Mesenchymal stem cell (in vitro differentiated cells and primary cell): ENCODE measurements at places on chromosomes 1 and 21.
A peak's percentile ranks its signal among the peaks of the same experiment; 100 is the strongest.

GRCh38 chr1:15192916-15193550 is 39.5 kb downstream of the TMEM51 start:
- H3K4me1 ChIP-seq, result peaks cover 43% of the 10 kb centered on the region
- no peak overlapping the region for H3K4me3 ChIP-seq
- peaks cover 3% of the 10 kb centered on the region for H3K36me3 ChIP-seq
- no peak for DNase-seq
- H3K27ac ChIP-seq, result no peak overlapping the region
- no peaks in the 10 kb centered on the region for H3K27me3 ChIP-seq

- no peak overlapping the region for H3K27ac ChIP-seq
Observed at GRCh38 chr21:32348604-32349332, 44.0 kb downstream of the URB1 start.

DNA sequence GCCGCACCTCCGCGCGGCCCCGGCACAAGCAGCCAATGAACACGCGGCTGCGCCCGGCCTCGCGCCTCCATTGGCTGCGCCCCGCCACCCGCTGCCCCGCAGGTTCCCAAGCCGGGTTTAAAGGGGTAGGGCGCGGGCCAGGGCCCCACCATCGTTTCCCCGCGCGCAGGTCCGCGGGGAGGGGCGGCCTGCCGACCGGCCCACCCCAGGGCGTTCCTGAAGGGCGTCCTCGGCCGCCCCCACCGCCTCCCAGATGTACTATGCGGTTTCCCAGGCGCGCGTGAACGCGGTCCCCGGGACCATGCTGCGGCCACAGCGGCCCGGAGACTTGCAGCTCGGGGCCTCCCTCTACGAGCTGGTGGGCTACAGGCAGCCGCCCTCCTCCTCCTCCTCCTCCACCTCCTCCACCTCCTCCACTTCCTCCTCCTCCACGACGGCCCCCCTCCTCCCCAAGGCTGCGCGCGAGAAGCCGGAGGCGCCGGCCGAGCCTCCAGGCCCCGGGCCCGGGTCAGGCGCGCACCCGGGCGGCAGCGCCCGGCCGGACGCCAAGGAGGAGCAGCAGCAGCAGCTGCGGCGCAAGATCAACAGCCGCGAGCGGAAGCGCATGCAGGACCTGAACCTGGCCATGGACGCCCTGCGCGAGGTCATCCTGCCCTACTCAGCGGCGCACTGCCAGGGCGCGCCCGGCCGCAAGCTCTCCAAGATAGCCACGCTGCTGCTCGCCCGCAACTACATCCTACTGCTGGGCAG is at the start of gene OLIG1:
Gene OLIG1, plus strand, starts transcription at position 148 of the 750 bp plus-strand sequence. Its CDS starts 106 bp downstream, at position 254.
- peaks cover 22% of the 10 kb centered on the region for H3K4me1 ChIP-seq
- peak within 1 kb of the TSS; percentile 45 for H3K4me3 ChIP-seq
- H3K27ac ChIP-seq, result no peak within 1 kb of the TSS
- peak; percentile 19 for DNase-seq
- peaks cover 3% of the 10 kb centered on the region for H3K36me3 ChIP-seq

- no peaks in the 10 kb centered on the region for H3K27me3 ChIP-seq
- peaks cover 1% of the 10 kb centered on the region for H3K4me1 ChIP-seq
- no peak overlapping the region for H3K27ac ChIP-seq
- no peak for DNase-seq
- H3K4me3 ChIP-seq, result no peak overlapping the region
- no peaks in the 10 kb centered on the region for H3K36me3 ChIP-seq
Observed at GRCh38 chr1:50983219-50983802, 13.3 kb downstream of the CDKN2C start.

DNA sequence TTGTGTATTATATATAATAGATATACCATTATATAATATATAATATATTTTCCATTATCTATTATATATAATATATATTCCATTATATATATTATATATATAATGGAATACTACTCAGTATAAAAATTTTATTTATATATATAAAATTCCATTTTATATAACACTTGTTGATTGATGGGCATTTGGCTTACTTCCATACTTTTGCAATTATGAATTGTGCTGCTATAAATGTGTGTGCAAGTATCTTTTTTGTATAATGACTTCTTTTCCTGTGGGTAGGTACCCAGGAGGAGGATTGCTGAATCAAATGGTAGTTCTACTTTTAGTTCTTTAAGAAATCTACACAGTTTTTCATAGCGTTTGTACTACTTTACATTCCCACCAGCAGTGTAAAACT is 1211.1 kb downstream of the NCAM2 start:
- H3K27me3 ChIP-seq, result no peaks in the 10 kb centered on the region
- no peak overlapping the region for H3K4me3 ChIP-seq
- no peak for DNase-seq
- no peak overlapping the region for H3K27ac ChIP-seq
- no peaks in the 10 kb centered on the region for H3K4me1 ChIP-seq
- H3K36me3 ChIP-seq, result no peaks in the 10 kb centered on the region

DNA sequence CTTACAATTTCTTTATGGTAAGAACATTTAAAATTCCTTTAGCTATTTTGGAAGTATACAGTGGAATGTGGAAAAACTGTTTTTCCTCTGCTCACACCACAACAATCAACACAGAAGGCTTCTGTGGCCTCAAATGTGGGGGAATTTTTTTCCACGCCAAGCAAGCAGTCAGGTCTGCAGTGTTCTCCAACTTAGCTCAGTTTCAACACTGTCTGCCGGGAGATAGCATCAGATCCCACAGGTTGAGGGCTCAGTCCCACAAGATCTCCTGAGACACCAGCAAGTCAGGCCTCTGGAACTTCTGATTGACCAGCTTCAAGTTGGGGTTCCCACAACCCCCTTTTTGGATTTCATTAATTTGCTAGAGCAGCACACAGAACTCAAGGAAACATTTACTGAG is 50.3 kb downstream of the PTBP2 start:
- peaks cover 67% of the 10 kb centered on the region for H3K36me3 ChIP-seq
- H3K27me3 ChIP-seq, result no peaks in the 10 kb centered on the region
- no peaks in the 10 kb centered on the region for H3K4me1 ChIP-seq
- H3K27ac ChIP-seq, result no peak overlapping the region
- no peak overlapping the region for H3K4me3 ChIP-seq

GRCh38 chr1:157932069-157932468 is 61.4 kb upstream of the KIRREL1 start:
- H3K4me3 ChIP-seq, result no peak overlapping the region
- peaks cover 4% of the 10 kb centered on the region for H3K27me3 ChIP-seq
- no peaks in the 10 kb centered on the region for H3K4me1 ChIP-seq
- no peaks in the 10 kb centered on the region for H3K36me3 ChIP-seq

DNA sequence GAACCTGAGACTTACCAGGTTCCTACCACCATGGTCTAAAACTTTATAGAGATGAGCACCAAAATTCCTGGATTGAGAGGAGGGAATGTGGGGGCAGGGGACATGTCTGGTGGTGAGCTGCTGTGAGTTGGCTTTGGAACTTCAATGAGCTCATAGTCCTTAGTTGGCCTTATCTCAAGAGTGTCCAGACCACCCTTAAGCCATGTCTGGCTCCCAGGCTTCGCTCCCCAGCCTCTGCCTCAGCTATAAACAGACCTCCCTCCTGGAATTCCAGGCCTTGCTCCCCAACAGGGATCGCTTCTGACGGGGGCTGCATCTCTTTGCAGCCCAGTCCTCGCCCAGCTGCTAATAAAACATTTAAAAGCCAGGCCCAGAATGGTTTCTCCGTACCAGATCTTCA is 19.5 kb downstream of the ATF3 start:
- no peaks in the 10 kb centered on the region for H3K36me3 ChIP-seq

DNA sequence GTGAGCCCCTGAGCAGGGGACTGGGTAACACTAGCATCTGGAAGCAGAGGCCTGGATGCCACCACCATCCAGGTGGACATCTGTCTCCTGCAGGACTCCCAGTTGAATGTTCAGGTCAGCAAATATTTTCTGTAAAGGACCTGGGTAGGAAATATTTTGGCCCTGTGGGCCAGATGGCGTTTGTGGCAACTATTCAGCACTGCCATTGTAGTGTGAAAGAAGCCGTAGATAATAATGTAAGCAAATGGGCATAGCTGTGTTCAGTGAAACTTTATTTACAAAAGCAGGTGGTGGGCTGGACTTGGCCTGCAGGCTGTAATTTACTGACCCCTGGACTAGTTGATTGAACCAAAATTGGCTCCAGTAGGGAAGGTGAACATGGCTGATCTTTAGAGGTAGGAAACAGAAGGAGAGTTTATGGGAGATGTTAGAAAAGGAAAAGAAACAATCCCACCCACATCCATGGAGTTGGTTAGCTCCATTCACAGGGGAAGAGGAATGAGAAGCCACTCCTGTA is 20.0 kb upstream of the CD101 start:
- no peak for DNase-seq
- H3K27ac ChIP-seq, result no peak overlapping the region
- no peaks in the 10 kb centered on the region for H3K27me3 ChIP-seq
- no peak overlapping the region for H3K4me3 ChIP-seq
- peaks cover 19% of the 10 kb centered on the region for H3K36me3 ChIP-seq

DNA sequence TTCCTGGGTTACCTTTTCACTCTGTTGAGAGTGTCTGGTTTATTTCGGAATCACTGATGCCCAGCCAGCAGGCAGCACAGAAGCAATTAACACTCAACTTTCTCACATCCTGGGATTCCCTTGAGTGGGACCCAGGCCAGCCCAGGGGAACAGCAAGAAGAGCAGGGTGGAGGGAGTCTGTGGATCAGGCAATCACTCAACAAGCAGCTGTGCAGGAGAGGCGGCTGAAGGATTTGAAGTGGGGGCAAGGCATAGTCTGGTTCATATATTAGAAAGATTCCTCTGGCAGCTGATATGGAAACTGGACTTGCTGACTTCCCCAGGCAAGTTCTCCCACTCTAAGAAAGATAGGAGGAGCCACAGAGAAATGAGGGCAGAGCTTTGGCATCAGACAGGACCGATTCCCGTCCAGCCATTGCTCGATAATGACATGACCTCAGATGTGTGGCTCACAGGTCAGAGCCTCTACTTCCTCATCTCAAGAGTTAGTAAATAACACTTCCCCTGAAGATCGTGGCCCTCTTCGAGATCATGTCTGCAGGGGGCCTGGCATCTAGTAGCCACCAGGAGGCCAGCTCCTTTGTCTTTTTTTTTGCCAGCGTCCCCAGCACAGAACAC is 12.4 kb downstream of the EPHA8 start:
- H3K27ac ChIP-seq, result no peak overlapping the region
- H3K4me3 ChIP-seq, result no peak overlapping the region
- H3K36me3 ChIP-seq, result no peaks in the 10 kb centered on the region
- H3K27me3 ChIP-seq, result peaks cover 62% of the 10 kb centered on the region
- DNase-seq, result no peak

DNA sequence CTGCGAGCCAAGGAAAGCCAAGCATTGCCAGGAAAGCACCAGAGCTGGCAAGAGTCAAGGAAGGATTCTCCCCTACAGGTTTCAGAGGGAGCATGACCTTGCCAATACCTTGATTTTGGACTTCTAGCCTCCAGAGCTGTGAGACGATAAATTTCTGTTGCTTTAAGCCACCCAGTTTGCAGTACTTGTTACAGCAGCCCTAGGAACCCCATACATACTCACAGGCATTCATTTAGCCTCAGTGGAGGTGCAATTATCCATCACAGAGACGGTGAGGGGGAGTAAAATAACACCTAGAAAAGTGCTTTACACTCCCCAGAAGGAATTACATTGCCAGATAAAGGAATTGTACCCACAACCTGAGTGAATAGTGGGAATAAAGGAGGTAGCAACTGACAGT is 167.4 kb upstream of the NFIA start:
- H3K4me3 ChIP-seq, result no peak overlapping the region
- no peaks in the 10 kb centered on the region for H3K36me3 ChIP-seq
- DNase-seq, result no peak
- no peaks in the 10 kb centered on the region for H3K4me1 ChIP-seq
- H3K27me3 ChIP-seq, result peaks cover 3% of the 10 kb centered on the region

DNA sequence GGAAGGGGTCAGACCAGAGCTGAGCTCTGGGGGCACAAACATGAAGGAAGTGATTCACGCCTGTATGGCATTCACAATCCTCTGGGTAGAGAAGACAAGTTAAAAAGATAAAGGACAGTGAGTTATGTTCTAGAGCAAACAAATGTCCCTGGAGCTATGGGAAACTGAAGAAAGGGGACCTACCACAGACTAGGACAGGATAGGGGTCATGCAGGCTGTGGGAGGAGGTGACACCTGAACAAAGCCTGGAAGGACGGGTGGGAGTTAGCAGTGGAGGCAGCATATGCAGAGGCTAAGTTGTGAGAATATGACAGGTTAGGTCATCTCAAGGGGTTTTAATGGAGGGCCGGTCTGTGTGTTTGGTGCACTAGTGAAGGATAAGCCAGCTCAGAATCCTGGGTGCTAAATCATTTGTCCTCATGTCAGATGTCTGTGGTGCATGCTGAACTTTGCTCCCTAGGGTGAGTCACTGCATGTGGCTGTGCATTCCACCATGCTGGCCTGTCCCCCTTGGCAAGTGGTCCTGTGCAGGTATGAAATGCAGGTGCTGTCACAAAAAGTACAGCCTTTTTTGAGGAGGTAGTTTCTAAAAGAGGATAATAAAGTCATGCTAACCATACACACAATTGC is 28.5 kb downstream of the TNN start:
- H3K4me3 ChIP-seq, result no peak overlapping the region
- no peak overlapping the region for H3K27ac ChIP-seq
- H3K27me3 ChIP-seq, result no peaks in the 10 kb centered on the region

DNA sequence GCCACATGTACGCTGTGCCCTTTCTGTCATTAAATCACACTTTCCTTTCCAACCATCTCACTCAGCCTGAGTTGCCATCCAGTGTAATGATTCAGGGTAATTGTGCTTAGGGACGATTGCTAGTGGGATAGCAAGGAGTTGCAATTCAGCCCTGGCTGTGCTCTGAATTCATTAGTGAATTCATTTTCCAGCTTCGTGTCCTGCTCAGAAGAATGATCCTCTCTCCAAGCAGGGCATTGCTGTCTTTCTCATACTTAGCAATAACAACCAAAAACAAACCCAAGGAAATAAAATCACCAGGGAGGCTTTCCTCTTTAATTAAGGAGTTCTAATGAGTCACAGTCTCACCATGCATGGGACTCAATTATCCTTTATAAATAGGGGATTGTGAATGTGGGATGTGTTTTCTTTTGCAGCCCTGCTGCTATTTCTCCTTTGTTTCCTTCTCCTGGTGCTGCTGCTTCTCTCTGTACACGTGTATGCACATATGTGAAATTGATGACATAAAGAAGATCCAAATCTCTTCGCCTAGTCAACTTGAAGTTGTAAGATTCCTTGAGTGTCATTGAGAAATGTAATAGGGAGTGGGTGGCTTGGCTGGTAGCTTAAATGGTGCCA is 167.0 kb downstream of the TSEN15 start:
- no peaks in the 10 kb centered on the region for H3K36me3 ChIP-seq
- H3K4me3 ChIP-seq, result no peak overlapping the region
- peaks cover 5% of the 10 kb centered on the region for H3K4me1 ChIP-seq
- DNase-seq, result no peak
- no peaks in the 10 kb centered on the region for H3K27me3 ChIP-seq

GRCh38 chr1:52482326-52483004 is 70.4 kb downstream of the TUT4 start:
- DNase-seq, result no peak
- no peaks in the 10 kb centered on the region for H3K27me3 ChIP-seq
- H3K36me3 ChIP-seq, result peaks cover 4% of the 10 kb centered on the region
- no peak overlapping the region for H3K4me3 ChIP-seq
- H3K4me1 ChIP-seq, result no peaks in the 10 kb centered on the region
- H3K27ac ChIP-seq, result no peak overlapping the region
